ENCODE measurements at places on chromosomes 13 and 19. TPM values are rescaled to one million over a fixed set of nuclear protein-coding genes. Genes with fewer than 3 reads are reported as not detected.

DNA sequence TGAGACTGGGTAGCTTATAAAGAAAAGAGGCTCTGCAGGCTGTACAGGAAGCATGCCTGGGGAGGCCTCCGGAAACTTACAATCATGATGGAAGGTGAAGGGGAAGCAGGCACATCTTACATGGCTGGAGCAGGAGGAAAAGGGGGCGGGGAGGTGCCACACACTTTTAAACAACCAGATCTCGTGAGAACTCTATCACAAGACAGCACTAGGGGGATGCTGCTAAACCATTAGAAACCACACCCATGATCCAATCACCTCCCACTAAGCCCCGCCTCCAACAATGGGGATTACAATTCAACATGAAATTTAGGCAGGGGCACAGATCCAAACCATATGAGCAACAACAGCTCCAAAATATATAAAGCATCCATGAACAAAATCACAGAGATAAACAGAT, 46.5 kb upstream of the GTF2F2 start:
- no peaks in the 10 kb centered on the region for H3K36me3 ChIP-seq
- no peak overlapping the region for H3K4me3 ChIP-seq
- H3K27me3 ChIP-seq: no peaks in the 10 kb centered on the region
- H3K27ac ChIP-seq: no peak overlapping the region
- DNase-seq: no peak

- no peak overlapping the region for H3K27ac ChIP-seq
- no peak for DNase-seq
- H3K4me1 ChIP-seq: peaks cover 18% of the 10 kb centered on the region
- no peaks in the 10 kb centered on the region for H3K27me3 ChIP-seq
- H3K4me3 ChIP-seq: no peak overlapping the region
Measured at GRCh38 chr19:5588906-5589676, 21.3 kb upstream of the TINCR start.

GRCh38 chr13:45688577-45688976, 13.5 kb upstream of the CBY2 start:
- no peaks in the 10 kb centered on the region for H3K27me3 ChIP-seq
- H3K4me3 ChIP-seq: no peak overlapping the region
- no peaks in the 10 kb centered on the region for H3K4me1 ChIP-seq
- no peak for DNase-seq

GRCh38 chr13:27018344-27018861, 153.2 kb downstream of the USP12 start:
- H3K27me3 ChIP-seq: no peaks in the 10 kb centered on the region
- DNase-seq: no peak
- no peaks in the 10 kb centered on the region for H3K36me3 ChIP-seq
- H3K27ac ChIP-seq: no peak overlapping the region
- no peak overlapping the region for H3K4me3 ChIP-seq
- no peaks in the 10 kb centered on the region for H3K4me1 ChIP-seq

DNA sequence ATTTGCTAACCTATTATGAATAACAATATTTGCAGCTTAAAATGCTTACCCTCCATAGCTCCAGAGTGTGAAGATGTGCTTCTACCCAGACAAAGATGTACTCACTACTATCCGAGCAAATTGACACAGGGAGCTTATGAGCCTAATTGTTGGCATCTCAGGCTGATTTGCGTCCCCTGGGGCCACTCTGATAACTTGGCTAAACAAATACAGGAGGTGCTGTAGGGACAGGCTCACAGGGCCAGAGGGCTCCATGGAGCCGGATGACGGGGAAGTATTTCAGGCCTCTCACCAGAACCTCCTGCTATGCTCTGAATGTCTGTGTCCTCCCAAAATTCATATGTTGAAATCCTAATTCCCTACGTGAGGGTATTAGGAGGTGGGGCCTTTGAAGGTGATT, 26.7 kb upstream of the C19orf12 start:
- no peak overlapping the region for H3K4me3 ChIP-seq
- H3K4me1 ChIP-seq: no peaks in the 10 kb centered on the region
- no peak for DNase-seq
- no peaks in the 10 kb centered on the region for H3K27me3 ChIP-seq
- no peak overlapping the region for H3K27ac ChIP-seq

DNA sequence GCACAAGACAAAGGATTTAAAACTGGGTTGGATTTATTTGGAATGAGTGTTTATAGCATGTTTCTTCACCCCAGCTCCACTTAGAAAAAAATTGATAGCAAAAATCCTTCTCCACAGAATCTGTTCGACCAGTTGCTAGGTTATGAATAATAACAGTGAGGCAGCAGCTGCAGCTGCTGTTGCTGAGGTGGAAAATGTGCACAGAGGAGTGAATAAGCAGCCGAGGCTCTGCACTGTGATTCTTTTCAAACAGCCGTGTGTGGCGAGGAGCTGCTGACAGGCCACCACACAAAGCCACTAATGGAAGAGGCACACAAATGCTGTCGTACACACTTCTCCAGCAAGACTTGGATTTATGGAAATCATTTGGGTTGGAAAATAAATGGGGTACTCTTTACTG, 6.4 kb upstream of the RASL11A start:
- no peaks in the 10 kb centered on the region for H3K4me1 ChIP-seq
- DNase-seq: no peak
- H3K36me3 ChIP-seq: no peaks in the 10 kb centered on the region
- no peak overlapping the region for H3K27ac ChIP-seq
- H3K27me3 ChIP-seq: no peaks in the 10 kb centered on the region

DNA sequence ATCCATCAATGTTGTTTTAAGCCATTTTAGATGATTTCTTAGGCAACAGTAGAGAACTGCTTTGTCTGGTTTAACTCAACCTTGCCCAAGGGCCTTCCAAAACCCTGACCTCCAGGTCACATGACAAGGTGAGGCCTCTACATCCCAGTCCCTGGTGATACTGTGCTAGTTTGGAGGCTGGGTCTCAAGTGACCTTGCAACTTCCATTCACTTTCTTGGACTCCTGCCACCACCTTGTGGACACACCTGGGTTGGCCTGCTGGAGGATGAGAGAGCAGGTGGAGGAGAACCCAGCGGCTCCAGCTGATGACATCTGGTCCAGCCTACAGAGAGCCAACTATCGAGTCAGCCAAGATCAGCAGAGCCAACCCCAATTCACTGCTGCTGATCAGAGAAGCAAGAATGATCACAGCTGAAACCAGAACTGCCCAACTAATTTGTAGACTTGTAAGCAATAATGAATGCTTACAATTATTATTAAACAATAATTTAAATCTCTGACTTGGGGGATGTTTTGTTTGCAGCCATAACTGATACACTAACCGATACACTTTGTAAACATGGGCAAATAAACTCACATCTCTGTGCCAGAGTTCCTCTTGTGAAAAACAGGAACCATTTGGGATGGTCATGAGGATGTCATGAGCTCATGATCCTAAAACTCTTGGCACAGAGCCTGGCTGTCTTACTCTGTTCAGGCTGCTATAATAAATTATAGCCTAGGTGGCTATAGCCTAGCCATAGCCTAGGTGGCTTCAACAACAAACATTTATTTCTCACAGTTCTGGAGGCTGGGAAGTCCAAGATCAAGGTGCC, 11.5 kb downstream of the FAM187B start:
- DNase-seq: no peak
- H3K27me3 ChIP-seq: no peaks in the 10 kb centered on the region
- no peaks in the 10 kb centered on the region for H3K36me3 ChIP-seq
- no peak overlapping the region for H3K27ac ChIP-seq

DNA sequence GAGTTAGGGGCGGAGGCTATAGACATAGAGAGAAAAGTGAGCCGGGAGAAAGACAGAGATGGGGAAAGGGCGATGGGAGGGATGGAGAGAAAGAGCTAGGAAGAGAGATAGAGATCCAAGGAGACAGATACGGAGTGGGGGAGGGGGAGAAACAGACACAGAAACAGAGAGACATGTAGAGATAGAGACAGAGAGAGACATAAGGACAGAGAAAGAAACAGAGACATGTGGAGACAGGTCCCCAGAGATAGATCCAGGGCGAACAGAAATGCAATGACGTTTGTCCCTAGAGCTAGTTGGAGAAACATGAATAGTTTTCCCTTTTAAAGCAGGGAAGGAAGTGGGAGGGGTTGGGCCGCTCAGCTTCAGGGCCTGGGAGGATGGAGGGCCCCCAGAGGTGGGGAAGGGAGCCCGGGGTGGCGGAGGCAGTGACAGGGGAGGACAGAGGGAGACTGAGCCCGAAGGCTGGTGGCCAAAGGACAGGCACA, 4.6 kb downstream of the PPP1R14A start:
- peak overlapping the region; percentile 90 for H3K4me3 ChIP-seq
- peak overlapping the region; percentile 95 for H3K27ac ChIP-seq
- H3K4me1 ChIP-seq: peaks cover 41% of the 10 kb centered on the region
- peaks cover 3% of the 10 kb centered on the region for H3K36me3 ChIP-seq
- DNase-seq: no peak
- no peaks in the 10 kb centered on the region for H3K27me3 ChIP-seq

- H3K36me3 ChIP-seq: no peaks in the 10 kb centered on the region
- H3K4me3 ChIP-seq: peak overlapping the region; percentile 63
- H3K4me1 ChIP-seq: peaks cover 9% of the 10 kb centered on the region
- H3K27ac ChIP-seq: peak overlapping the region; percentile 73
- no peaks in the 10 kb centered on the region for H3K27me3 ChIP-seq
Measured at GRCh38 chr13:75760131-75761021, 124.2 kb downstream of the LMO7 start.

- no peaks in the 10 kb centered on the region for H3K4me1 ChIP-seq
- no peak overlapping the region for H3K27ac ChIP-seq
- no peaks in the 10 kb centered on the region for H3K36me3 ChIP-seq
- no peak for DNase-seq
Measured at GRCh38 chr13:59000770-59001169, 1163.0 kb downstream of the DIAPH3 start.

DNA sequence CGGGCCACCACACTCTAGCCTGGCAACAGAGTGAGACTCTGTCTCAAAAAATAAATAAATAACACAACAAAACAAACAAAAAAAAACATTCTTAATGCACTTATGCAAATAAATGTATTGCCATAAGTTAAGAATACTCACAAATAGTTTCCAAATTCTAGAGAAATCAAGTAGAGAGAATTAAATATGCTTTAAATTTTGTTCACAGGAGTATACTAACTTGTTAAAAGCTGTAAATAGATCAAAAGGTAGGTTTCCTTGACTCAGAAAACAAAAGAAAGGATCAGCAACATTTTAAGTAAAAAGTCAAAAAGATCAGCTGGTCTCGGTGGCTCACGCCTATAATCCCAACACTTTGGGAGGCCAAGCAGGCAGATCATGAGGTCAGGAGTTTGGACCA, 50.5 kb upstream of the ZNF429 start:
- H3K27ac ChIP-seq: no peak overlapping the region
- H3K27me3 ChIP-seq: no peaks in the 10 kb centered on the region
- DNase-seq: no peak
- H3K4me1 ChIP-seq: no peaks in the 10 kb centered on the region
- H3K36me3 ChIP-seq: no peaks in the 10 kb centered on the region

DNA sequence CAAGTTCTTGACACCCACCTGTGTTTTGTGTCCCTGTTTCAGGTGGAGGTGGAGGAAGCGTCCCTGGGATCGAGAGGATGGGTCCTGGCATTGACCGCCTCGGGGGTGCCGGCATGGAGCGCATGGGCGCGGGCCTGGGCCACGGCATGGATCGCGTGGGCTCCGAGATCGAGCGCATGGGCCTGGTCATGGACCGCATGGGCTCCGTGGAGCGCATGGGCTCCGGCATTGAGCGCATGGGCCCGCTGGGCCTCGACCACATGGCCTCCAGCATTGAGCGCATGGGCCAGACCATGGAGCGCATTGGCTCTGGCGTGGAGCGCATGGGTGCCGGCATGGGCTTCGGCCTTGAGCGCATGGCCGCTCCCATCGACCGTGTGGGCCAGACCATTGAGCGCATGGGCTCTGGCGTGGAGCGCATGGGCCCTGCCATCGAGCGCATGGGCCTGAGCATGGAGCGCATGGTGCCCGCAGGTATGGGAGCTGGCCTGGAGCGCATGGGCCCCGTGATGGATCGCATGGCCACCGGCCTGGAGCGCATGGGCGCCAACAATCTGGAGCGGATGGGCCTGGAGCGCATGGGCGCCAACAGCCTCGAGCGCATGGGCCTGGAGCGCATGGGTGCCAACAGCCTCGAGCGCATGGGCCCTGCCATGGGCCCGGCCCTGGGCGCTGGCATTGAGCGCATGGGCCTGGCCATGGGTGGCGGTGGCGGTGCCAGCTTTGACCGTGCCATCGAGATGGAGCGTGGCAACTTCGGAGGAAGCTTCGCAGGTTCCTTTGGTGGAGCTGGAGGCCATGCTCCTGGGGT, 16.7 kb downstream of the PRAM1 start:
- no peaks in the 10 kb centered on the region for H3K27me3 ChIP-seq
- H3K4me3 ChIP-seq: no peak overlapping the region
- no peaks in the 10 kb centered on the region for H3K4me1 ChIP-seq
- no peak for DNase-seq
- peaks cover 52% of the 10 kb centered on the region for H3K36me3 ChIP-seq
- no peak overlapping the region for H3K27ac ChIP-seq

DNA sequence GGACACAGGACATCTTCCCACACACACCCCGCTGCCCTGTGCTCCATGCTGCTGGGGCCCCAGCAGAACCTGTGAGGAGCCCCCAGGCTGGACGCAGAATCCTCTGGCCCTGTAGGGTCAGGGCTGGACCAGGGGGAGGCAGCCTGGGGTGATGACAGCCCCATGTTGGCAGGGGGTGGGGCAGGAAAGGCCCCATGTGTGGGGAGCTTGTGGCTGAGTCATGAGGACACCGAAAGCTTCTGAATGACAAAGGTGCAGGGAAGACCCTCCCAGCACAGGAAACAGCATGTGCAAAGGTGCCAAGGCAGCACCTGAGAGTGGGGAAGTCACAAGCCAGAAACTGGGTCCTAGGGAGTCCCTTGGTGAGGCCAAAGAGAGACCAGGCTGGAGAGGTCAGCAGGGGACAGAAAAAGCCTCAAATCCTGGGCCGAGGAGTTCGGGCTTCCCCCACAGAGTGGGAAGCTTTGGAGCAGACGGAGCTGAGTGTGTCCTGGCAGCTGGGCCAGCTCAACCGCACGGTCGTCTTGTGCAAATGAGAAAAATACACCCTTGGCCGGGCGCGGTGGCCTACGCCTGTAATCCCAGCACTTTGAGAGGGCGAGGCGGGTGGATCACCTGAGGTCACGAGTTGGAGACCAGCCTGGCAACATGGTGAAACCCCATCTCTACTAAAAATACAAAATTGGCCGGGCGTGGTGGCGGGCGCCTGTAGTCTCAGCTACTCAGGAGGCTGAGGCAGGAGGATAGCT, 17.5 kb downstream of the ATP8B3 start:
- no peaks in the 10 kb centered on the region for H3K4me1 ChIP-seq
- H3K4me3 ChIP-seq: no peak overlapping the region
- DNase-seq: no peak
- no peak overlapping the region for H3K27ac ChIP-seq

UGGT2 gene
- 116 TPM for total RNA-seq

MAP1S gene
- total RNA-seq: 42.9 TPM

LCP1 gene
- total RNA-seq: 66.3 TPM

KANK3 gene
- 10.0 TPM for total RNA-seq

BSG gene
- total RNA-seq: 575 TPM

CERS1 gene
- total RNA-seq: 1.7 TPM

CYP2A6 gene
- not detected for total RNA-seq

GFY gene
- total RNA-seq: not detected

NOVA2 gene
- 6.4 TPM for total RNA-seq

Measured in thoracic aorta (tissue), 2 donors.